Thoracic aorta (tissue), 2 donors: ENCODE measurements at places on chromosomes 12 and 14.

- no peak for DNase-seq
Observed at GRCh38 chr12:43282106-43282505, 269.9 kb downstream of the ADAMTS20 start.

DNA sequence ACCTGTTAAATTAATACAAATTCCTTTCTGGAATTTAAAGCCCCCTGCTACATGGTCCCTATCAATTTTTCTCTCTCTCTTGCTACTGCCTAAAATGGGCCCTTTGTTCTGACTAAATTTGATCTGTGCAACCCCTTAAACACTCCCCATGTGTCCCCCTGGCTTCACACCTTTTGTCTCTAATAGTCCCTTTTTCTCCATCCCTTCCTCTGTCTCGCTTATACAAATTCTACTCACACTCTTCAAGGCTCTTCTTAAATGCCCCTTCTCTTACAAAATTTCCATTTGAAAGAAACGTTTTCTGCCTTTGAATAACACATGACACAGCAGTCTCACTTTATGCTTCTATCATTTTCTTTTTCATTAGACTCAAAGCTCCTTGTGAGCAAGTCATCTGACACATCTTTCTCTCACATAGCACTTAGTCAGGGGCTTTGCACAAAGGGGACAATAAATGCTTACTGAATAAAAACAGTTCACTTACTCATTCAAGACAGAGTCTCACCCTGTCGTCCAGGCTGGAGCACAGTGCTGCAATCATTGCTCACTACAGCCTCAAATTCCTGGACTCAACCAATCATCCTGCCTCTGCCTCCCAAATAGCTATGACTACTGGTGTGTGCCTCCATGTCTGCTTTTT is 41.5 kb upstream of the NR2C1 start:
- no peak for DNase-seq

DNA sequence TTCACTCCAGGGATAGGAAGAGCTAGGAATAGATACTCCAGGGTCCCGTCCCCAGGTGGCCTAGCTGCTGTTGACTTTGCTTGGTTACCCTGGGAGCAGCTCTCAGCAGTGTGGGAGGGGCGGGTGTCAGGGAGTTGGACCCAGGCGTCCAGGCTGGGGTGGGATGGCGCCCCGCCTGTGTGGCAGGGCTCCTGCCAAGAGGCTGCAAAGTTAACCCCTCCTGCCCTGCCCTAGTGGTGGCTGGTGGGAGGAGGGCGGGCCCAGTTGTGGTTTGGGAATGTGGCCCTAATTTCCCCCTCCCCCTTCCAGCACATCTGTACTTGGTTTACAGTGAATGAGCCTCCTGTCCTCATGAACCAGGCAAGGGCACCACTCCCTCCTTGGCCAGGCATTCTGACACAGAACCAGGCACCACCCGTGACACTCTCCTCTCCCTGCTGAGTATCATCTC is 1.7 kb upstream of the RARG start:
- no peak for DNase-seq

GRCh38 chr12:63893170-63893569 is 48.7 kb downstream of the SRGAP1 start:
- DNase-seq = no peak

GRCh38 chr12:95766356-95767019 is 24.1 kb downstream of the NTN4 start:
- no peak for DNase-seq

GRCh38 chr14:72543341-72543740 is 350.6 kb downstream of the DPF3 start:
- DNase-seq = no peak

DNA sequence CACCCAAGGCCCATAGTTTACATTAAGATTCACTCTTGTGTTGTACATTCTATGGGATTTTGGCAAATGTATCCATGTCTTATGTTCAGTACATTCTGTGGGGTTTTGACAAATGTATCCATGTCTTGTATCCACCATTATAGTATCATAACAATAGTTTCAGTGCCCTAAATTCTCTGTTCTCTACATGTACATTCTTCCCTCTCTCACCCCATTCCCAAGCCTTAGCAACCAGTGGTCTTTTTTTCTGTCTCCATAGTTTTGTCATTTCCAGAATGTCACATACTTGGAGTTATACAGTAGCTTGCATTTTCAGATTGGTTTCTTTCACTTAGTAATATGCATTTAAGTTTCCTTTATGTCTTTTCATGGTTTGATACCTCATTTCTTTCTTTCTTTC is 6.7 kb downstream of the TOGARAM1 start:
- DNase-seq = no peak

DNA sequence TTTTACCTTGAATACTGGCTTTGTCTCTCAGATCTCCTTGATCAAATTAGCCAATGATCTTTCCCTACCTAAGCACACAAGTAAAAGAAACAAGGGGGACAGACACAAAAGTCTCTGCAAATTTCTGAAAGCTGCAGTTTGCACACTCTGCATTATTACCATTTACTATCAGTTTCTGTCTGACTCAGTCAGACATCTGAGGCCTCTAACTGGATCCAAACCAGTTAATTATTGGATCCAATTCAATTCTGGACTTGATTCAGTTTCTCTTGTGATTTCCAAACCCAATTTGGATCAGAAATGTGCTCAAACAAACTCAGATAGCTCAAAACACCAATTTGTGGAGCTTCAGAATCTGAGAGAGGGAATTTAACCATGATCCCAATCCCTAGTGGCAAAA is 16.6 kb downstream of the SSTR1 start:
- DNase-seq = no peak

- DNase-seq = no peak
Observed at GRCh38 chr12:57296291-57296690, 45.3 kb upstream of the STAC3 start.

DNA sequence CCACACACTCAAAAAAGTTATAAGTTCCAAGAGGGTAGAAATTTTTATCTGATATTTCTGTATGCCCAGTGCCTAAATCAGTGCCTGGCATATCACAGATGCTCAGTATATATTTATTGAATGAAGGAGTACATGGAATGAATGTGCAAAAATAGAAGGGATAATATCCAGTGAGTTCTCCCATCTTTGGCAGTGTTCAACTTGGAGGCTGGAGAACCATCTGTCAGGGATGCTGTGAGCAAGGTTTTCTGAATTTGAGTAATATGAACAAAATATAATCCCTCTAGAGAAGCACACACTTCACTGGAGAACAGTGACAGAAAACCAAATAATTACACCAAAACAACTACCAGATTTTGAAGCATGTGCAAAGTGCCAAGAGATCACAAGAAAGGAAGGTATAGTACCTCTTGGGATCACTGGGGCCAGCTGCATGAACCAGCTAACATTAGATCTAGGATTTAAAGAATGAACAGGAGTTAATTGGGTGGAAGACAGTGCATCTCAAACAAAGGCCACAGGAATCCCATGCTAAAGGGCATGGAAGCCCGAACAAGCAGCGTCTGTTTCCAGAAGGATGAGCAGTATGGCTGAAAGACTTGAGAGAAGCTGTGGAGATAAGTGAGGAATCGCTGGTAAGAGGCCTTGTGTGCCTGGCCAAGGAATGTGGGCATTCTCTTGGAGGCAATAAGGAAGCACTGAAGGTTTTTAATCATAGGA is 11.5 kb downstream of the SLC8A3 start:
- no peak for DNase-seq

DNA sequence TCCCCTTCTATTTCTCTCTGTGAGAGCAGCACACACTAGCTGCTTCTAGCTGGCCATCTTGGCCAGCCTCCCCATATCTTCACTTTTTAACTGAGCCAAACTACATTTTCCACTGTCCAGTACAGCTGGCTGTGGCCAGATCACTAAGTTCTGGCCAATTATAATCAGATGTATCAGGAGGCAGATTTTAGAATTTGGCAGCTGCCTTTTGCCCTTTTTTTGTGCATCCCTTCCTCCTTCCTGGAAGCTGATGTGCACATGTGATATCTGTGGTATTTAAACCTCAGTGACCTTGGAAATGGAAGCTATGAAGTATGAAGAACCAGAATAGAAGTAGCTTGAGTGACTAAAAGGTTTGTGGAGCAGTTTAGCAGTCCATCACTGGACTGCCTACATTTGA is 49.8 kb upstream of the ANO6 start:
- no peak for DNase-seq
